ENCODE measurements at places on chromosomes 13 and 19. TPM values are rescaled to one million over a fixed set of nuclear protein-coding genes. Genes with fewer than 3 reads are reported as not detected.

The ZNF835 gene
- total RNA-seq = not detected

The SOX1 gene
- total RNA-seq = not detected

The SIGLEC6 gene
- total RNA-seq = not detected

The POLR2I gene
- total RNA-seq = 61.6 TPM

The EDDM13 gene
- not detected for total RNA-seq

The ZNF578 gene
- not detected for total RNA-seq

The MEF2B gene
- total RNA-seq = 1.4 TPM

The HPN gene
- total RNA-seq = not detected

DNA sequence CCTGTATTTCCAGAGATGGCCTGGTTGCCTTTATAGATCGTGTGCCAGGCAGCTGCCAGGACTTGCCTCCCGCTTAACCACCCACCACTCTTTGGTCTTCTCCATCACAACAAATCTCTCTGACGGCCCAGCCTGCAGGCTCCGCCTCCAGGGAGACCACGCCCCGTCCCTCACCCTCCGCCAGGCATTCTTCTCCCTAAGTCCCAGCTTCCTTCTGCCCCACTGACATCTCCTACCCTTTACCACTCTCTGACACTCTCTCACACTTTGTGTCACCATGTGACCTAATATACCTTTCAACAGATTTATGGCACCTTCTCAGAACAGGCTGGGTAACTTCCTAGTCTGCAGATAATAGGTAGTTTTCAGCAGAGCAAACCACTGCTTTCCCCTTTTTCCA is 95.1 kb downstream of the CAB39L start:
- DNase-seq = no peak

- no peak for DNase-seq
These were observed 15.7 kb upstream of the CCDC169 start for GRCh38 chr13:36313047-36313969.

DNA sequence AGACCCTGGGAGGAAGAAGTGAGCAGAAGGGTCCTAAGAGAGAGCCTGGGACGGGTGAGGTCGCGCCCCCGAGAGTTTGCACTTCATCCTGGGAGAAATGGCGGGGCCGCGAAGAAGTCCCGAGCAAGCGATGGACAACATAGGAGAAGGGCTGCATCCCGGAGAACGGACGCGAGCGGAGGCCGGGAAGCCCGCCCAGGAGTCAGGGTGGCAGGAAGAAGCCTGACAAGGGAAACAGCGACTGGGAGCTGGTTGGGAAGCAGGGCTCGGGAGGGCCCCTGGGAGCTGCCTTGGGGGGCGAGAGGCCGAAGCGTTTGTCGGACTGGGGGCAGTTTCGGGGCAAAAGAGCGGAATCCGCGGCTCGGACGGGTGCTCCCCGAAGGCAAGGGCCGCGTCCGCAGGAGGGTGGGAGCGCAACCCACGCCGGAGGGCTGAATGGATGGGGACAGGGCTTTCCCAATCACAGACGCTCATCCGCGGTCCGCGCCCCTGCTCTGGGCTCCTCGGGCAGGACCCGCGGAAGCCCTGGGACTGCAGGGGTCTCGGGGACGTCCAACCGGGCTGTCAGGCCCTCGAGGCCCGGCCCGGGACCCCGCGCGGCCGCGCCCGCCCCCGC is 469 bp downstream of the ABHD17A start:
- DNase-seq = no peak

- DNase-seq = no peak
These were observed 8.2 kb downstream of the GRIN3B start for GRCh38 chr19:1008268-1009040.

- DNase-seq = no peak
These were observed at the start of gene HSPB6 for GRCh38 chr19:35756377-35757230. TSS of gene HSPB6 (minus strand) at chr19:35757029. CDS start at chr19:35757008, 21 bp downstream.

GRCh38 chr13:32033744-32034143 is 2.2 kb downstream of the FRY start:
- no peak for DNase-seq

DNA sequence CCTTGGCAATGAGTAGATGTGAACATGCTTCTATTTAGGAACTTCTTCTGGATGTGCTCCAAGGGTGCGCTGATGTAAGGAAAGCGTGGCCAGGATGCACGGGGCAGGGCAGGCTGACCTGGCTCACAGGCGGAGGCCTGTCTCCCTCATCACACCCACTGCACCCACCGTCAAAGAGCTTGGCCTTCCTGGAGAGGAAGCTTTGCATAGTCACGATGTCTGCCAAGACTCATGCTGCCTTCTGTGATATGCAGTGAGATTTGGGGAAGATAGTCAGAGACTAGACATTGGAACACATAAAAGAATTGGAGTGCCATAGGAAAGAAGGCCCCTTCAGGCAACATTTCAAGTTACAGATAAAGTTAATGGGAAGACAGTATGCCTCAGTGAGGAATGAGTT is 82.0 kb downstream of the MYO16 start:
- DNase-seq = no peak

DNA sequence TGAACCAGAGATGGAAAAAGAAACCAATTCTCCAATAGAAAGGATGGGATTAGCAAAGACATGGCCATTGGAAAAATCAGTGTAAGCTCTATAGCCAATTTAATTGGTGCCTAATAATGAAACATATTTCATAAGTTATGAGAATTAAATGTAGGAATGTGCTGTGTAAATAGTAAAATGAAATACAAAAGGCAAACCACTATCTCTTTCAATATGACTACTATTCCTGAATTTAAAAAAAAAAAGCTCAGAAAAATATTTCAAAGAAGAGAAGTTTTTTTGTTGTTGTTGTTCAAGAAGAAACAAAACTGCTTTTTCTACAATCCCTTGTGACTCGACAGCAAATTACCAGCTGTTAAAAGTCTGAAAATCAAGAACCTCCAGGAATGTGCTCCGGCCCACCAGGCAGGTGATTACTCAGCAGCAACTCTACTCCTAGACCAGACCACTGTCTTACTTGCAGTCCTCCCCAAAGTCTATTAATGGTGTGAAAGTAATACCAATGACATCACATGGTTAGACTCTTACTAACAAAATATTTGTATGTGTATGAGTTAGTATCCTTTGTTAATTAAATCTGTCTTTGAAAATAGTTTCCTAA is 362.4 kb downstream of the KCTD12 start:
- no peak for DNase-seq

DNA sequence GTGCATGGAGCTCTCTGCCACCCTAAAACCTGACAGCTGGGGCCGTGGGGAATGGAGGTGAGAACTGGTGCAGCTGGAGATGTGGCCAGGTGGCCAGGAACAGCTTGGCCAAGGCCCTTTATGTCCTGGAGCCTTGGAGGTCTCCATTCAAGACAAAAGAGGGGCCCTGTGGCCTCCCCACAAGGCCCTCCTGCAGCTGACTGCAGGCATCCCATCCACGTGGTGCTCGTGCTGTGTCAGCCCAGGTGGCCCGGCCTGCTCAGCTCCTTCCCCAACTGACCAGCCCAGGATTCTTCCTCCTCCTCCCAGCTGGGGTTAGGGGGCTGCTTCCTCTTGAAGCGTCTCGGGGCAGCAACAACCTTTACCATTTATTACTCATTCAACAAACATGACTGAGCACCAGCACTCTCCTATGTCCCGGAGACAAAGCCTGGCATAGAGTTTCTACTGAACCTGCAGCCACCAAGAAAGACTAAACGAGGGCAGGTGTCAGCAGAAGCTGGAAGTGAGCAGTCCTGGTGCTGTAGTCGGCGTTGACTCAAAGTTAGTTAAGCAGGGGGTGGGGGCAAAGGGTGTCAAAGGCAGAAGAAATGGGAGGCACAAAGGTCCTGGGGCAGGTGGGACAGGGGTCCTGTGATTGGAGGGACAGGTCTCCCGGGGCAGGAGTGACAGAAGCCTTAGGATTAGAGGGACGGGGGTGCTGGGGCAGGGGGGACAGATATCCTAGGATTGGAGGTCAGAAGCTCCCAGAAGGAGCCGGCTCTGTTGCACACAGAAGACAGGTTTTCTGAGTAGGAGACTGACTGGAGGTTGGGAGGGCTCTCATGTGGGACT is 23.3 kb upstream of the C13orf46 start:
- DNase-seq = peak; percentile 48

GRCh38 chr13:100195568-100195967 is 106.7 kb downstream of the PCCA start:
- no peak for DNase-seq

- DNase-seq = no peak
These were observed 135.8 kb downstream of the RXFP2 start for GRCh38 chr13:31875134-31875533.

GRCh38 chr19:55086730-55087541 is 11.3 kb downstream of the EPS8L1 start:
- no peak for DNase-seq

DNA sequence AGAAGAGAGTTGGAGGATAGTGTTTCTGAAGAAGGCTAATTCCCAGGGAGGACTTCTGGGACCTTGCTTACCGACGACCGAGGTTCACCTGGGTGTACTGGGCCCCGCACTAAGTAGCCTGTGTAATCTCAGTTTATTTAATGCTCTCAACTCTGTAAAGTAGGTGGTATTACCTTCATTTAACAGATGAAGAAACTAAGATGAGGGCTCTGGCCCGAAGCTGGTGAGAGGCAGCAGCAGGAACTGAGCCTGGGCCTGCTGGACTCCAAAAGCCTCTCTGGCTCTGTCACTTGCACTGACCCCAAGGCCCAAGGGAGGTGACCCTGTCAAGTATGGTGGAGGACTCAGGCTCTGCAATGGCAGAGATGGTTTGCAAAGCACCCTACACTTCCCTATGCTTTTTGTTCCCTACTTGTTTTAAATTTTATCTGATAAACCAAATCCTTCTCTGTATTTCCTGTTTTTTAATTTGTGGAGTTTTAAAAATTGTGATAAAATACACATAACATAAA is 50.6 kb downstream of the GGACT start:
- no peak for DNase-seq

- no peak for DNase-seq
These were observed 352.4 kb downstream of the KLF5 start for GRCh38 chr13:73411067-73411809.

DNA sequence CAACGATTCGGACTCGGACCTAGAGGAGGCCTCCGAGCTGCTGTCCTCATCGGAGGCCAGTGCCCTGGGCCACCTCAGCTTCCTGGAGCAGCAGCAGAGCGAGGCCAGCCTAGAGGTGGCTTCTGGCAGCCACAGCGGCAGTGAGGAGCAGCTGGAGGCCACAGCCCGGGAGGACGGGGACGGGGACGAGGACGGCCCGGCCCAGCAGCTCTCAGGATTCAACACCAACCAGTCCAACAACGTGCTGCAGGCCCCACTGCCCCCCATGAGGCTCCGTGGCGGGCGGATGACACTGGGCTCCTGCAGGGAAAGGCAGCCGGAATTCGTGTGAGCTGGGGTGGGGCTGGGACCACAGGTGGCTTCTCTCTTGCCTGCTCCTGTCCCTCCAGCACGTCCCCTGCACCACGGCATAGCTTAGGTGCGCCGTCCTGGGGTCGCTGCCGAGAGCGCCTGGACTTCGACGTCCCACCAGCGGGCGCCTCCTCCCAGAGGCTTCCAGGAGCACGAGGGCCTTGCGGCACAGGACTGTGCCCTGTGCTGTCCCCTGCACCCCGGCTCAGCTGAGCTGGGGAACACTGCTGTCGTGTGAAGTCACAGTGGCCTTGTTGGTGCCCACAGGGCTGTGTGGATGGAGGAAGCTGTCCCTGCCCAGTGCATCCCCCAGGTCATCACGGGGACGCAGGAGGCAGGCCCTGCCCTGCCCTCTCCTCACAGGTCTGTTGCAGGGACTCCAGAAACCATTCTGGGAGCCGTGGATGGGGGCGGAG is 9.3 kb downstream of the POLR2E start:
- DNase-seq = no peak

DNA sequence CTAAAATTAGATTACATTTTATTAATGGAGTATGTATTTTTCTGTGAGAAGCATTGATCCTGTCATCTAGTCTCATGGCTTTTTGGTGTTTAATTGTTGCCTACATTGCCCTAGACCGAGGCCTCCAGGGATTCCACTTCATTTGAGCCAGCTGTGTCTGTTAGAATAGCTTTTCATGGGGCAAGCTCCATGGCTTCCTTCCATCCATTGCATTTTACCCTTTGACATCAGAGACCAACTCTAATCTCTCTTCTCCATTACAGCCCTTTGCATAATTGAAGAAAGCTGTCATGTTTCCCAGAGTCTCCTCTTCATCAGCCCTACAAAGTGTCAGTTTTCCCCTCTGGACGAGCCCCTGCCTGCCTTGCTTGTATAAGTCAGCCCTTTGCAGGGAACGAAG is 70.6 kb downstream of the MTUS2 start:
- no peak for DNase-seq

DNA sequence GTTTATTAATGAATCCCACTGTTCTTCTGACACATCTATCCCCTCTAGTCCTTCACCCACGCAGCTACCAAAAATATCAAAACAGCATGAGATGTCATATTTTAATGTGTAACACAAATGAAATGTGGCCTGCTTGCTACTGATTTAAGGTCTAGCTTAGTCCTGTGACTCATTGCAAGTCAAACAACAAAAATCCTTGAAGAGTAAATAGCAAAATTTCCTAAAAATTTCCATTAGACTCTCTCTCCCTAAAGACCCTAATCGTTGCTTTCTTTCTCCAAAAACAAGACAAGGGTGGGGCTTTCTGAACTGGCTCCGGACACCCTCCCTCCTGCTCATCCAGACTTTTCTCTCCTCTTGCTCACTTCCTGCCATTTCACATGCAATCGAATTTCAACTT is 99.9 kb upstream of the IPO5 start:
- DNase-seq = no peak

DNA sequence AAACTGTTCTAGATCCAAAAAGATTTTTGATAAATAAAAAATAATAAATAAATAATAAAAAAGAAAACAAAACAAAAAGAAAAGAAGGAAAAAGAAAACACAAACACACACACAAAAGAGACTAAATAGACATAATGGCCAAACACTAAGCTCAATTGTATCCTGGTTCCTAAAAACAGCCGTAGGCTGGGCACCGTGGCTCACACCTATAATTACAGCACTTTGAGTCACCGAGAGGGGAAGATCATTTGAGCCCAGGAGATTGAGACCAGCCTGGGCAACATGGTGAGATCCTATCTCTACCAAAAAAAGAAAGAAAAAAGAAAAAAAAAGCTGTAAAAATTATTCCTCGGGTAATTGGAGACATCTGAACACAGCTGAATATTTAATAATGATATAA is 8.9 kb downstream of the ETHE1 start:
- DNase-seq = no peak

DNA sequence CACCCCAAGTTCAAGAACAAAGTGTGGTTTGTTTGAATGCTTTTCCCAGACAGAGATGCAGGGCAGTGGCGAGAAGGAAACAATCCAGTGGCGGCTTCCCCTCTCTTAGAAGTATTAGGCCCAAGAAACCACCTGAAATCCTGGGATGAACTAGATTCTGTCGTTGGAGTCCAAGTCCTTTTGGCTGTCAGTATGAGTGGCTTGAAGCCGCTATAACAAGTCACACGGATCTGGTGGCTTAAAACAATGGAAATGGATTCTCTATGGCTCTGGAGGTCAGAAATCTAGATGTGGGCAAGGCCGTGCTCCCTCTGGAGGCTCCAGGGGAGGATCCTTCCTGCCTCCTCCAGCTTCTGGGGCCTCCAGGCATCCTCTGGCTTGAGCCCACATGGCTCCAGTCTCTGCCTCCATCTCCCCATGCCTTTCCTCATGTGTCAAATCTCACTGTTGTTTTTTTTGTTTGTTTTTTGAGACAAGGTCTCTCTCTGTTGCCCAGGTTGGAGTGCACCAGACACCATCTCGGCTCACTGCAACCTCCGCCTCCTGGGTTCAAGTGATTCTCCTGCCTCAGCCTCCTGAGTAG is 97.7 kb downstream of the GNG7 start:
- peak; percentile 12 for DNase-seq

- no peak for DNase-seq
These were observed 352.6 kb downstream of the TBC1D4 start for GRCh38 chr13:75129331-75129730.

- DNase-seq = no peak
These were observed 196.3 kb downstream of the LHFPL6 start for GRCh38 chr13:39406688-39407087.

GRCh38 chr13:59666504-59666903 is 497.2 kb downstream of the DIAPH3 start:
- no peak for DNase-seq
